ENCODE measurements at places on chromosomes 11 and 22.
A peak's percentile ranks its signal among the peaks of the same experiment; 100 is the strongest.

GRCh38 chr22:47547881-47548650 lies 785.6 kb downstream of the TBC1D22A start:
- DNase-seq = no peak

- no peak for DNase-seq
Measured at GRCh38 chr11:110972640-110973039, 260.4 kb upstream of the ARHGAP20 start.

DNA sequence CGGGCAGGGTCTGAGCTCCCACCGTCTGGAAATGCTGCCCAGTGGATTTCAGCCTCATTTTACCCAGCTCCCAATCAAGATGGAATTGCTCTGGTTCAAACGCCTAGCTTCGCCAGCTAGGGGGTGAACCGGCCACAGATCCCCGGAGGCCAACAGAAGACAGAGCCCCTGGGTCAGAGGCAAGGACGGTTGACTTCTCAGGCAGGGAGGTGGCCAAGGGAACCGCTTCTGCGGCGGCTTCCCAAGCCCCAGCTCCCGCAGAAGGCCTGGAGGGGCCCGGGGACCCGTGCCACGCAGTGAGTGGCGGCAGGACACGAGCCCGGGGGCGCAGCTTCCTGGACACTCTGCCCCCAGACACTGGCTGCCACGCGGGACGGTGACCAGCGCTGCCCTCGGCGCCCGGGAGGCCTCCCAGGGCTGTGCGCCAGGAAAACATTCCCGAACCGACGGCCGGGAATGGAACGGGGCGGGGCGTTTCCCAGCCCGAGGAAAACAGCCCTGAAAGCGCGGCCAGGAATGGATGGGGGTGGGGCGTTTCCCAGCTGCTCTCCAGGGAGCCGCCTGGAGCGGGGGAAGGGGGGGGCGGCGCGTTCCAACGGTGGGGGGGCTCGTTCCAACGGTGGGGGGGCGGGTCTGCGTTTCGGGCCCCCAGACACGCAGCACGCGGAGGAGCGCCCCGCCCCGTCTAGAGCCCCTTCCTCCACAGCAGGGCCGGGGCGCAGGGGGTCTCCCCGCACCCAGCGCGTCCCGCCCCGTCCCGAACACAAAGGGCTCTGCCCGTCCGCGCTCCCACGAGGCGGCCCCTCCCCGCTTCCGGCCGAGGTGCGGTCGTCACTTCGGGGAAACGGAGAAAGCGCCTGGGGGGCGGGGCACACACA lies 13.5 kb upstream of the B4GALNT4 start:
- DNase-seq = peak; percentile 68

- DNase-seq = no peak
Measured at GRCh38 chr11:117984476-117984875, 1.7 kb upstream of the IL10RA start.

DNA sequence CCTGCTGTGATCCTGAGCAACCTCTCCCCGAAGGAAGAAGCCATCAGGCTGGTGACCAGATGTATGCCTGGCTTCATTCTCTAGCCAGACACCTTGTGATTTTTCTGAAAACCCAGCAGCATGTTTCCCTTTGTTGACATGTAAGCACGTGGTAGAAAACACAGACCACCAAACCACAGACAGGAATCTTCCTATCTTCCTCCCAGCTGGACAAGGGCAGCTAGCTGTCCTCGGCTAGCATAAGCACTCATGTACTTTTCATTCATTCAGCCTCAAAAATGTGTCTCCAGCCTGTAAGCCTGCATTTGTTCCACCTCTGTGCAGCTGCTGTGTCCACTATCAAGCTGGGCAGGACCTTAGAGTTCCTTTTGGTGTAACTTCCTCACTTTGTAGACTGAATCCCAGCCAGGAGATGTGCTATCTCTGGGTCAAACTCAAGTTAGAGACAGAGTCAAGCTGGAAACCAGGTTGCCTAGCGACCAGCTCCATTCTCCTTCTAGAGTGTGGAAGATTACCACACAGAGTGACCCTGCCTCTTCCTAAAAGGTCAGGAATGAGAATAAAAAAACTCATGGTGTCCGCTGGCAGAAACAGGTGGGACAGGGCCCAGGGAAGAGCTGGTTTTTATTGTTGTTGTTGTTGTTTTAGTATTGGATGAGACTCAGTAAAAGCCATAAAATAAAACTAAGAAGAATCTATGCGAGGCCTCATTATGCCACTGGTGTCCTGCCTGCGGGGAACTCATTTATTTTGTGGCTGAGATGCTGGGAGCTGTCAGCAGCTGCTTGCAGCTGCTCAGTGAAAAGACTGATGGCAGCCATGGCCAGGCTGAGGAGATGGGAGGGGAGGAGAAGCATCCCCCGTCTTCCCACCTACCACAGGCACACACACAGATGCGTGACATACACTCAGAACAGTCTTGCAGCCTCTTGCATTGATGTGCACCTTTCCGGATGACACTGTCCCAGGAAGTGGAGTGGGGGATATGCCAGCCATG lies 7.4 kb upstream of the CLMP start:
- no peak for DNase-seq

DNA sequence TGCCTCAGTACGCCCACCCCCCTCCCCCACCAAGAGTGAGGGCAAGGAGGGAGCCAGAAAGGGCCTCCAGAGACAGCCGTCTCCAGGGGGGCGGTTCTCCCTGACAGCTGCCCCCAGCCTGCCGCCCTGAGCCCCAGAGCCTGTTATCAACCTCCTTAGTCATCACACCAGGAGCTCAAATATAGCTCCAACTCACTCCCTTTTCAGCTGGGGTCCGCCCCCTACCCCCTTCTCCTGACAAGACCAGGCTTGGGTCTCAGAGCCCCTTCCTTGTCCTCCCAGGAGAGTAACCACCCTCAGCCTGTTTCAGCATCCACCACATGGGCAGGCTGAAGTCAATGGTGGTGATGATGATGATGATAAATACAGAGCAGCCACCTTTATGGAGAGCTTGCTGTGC lies 2.5 kb upstream of the INPP5J start:
- no peak for DNase-seq

- no peak for DNase-seq
Measured at GRCh38 chr11:133842053-133842452, 3.3 kb downstream of the SPATA19 start.

DNA sequence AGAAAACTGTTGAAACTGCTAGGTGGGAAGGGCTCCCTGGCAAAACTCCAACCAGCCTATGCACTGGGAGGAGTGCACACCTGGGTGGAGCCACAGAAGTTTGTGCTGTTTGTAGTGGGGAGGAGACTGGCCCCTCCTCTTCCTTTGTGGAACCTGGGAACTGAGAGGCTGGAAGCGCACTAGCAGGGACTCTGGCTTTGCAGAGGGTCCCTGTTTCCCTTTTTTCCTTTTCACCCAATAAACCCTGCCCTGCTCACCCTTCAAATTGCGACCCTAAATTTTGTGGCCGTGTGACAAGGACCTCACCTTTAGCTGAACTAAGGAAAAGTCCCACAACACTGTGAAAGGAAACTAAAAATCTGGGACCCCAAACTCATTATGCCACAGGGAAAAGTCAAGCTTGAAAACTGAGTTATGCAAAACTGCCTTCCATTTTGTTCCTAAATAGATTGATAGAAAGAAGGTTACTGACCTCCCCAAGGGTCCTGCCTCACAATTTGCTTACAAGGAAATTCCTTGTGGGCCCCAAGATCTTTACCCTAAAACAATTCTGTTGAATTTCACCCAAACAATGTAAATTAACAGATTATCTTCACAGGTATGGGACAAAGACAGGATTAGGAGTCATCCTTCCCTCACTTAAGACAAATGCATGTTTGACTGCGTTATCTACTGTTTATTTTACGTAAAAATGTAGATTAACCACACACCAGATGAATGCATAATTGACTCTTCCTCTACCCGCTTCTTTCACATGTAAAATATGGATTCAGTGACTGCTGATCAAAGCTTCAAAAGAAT lies 81.0 kb downstream of the SLC36A4 start:
- no peak for DNase-seq

DNA sequence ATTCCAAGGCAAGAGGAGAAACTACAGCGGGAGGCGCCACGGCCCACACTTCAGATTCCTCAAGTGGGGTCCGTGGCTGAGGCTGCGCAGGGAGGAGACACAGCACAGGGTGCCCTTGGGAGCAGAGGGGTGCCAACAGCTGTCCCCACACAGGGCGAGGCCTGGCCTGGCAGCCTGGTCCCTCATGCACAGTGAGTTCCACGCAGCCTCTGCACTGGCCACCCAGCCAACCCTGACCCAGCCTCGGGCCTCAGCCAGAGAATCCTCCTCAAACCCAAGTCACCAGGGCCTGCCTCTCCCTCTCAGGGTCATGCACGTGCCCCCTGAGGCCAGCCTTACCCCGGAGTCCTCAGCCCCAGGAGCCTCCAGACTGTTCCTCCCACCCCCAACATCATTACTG lies 22.4 kb upstream of the MOB2 start:
- no peak for DNase-seq

DNA sequence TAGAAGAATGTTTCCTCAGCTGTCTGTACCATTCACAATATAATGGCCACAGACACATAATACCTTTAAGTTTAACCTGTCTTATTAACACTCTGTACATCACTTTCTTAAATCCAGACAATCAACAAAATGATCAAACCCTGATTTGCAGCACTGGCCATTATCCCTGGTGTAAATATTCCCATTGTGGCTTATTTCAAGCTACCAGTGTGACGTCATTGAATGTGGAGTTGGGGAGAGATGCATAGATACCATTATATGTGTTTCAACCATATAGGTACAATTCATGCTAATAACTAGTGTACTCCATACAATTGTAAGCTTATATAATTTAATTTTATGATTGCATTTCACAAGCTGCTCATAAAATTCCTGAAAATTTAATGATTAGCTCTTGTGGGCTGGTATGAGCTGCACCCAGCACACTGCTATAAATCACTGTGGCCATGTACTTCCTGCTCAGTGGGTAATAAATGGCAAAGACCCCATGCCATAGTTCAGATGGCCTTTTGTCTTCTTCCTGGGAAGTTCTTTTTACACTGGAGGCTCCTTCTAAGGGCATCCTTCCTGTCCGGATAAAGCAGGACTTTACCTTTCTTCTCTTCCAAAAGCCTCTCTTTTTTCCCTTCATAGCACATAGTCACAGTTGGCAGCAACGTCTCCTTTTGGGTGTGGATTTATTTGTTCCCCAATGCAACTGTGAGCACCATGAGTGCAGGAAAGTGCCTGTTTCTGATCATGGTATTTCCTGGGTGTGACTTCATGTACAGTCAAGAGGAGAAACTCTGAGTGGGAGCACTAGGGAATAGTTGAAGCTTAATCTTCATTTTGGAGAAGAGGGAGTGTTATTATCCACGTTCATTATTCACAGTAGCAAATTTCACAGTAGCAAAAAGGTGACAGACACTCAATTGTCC lies 87.8 kb downstream of the MIAT start:
- DNase-seq = no peak

GRCh38 chr22:42425337-42425988 lies 6.7 kb downstream of the NFAM1 start:
- no peak for DNase-seq

DNA sequence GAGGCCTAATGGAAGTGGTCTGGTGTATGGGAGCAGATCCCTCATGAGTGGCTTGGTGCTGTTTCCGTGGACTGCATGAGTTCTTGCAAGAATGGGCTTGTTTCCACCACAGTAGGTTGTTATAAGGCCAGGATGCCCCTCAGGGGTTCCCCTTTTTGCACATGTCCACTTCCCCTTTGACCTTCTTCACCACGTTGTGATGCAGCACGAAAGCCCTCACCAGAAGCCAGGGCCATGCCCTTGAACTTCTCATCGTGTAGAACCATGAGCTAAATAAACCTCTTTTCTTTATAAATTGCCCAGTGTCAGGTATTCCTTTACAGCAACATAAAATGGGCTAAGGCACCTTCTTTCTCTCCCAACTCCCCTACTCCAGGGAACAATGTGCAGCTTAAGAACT lies 2.8 kb upstream of the NARS2 start:
- DNase-seq = no peak

DNA sequence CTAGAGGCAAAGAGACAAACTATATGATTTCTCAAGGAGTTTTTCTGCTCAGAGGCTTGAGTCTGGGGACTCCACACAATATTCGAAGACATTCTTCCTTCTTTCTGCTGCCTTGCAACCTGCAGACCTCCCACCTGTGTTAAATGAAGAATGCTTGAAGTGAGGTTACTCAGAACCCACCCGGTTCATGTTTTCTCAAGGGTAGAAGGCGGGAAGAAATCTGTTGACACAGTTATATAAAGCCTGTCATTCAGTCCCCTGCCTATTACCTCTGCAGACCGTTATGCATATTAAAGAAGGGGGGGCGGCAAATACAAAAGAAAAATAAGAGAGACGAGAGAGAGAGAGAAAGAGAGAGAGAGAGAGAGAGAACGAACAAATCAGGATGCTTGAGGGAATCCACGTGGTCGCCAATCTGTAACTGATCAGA lies 2.2 kb upstream of the KMT2A start:
- no peak for DNase-seq

DNA sequence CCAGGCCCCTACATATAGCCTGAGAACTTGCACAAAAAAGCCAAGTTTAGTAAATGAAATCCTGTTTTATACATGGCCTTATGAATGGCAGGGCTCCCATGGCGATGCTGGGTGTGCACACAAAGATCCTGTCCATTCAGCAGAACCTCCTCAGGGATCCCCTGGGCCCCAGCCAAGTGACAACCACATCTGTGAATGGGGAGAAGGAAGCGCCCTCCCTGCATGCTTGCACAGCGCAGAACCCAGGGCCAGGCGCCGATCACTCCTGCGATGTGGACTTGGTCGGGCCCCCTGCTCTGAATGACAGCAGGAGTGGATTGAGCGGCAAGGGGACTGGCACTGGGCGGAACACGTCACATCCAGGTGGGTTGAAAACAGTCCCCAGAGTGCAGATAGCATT lies 4.5 kb upstream of the CDC42EP2 start:
- DNase-seq = no peak

GRCh38 chr11:10640308-10640707 lies 53.2 kb downstream of the IRAG1 start:
- no peak for DNase-seq
